ENCODE measurements at places on chromosomes 3 and 15.

DNA sequence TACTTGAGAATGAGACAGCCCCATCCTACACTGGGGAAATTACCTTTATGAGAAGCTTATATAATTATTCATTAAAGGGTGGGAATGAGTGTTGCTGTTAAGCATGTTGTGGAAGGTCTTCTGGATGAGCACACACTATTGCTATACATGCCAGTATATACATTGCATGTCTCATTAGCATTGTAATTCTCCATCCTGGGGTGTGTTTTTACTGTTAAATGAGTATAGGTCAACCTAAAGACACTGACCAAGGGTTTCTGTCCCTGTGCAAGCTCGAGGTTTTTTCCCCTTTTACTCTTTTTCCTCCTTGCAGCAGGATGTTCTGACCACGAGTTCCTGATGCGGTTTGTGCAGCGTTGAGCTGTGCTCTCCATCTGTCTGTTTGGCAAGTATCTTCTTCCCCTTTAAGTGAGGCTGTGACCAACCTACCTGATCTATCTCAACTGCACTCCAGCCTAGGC, 7.2 kb upstream of the IVD start:
- DNase-seq: no peak

- DNase-seq: peak; percentile 67
These were observed 145.4 kb upstream of the PROK2 start for GRCh38 chr3:71930056-71930991.

DNA sequence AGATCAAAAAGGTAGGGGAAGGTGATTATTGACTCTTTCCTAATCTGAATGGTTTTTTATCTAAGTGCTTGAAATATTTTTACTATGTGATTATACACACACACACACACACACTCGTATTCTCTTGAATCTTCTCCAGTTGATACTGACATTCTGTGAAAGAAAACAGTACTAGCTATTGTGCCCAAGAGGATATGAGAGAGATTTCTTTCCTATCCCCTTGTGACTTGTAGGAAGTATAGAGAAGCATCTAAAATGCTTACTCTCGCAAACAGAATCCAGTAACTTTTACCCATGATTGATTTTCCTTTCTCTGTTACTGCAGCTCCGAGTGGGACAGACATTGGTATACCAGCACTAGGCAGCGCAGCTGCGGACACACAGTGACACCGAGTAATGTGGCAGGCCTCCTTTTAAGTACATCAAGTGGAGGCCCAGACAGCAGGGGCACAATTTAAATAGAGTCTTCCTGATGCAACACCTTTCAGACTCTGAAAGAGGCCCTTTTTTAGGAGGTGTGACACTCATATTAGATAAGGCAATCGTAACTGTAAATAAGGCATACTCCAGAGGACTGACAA, 421.0 kb upstream of the CNTN4 start:
- DNase-seq: no peak

GRCh38 chr3:137222736-137223225, 265.0 kb downstream of the IL20RB start:
- no peak for DNase-seq

- no peak for DNase-seq
These were observed 59.4 kb downstream of the DENND4A start for GRCh38 chr15:65732698-65733097.

DNA sequence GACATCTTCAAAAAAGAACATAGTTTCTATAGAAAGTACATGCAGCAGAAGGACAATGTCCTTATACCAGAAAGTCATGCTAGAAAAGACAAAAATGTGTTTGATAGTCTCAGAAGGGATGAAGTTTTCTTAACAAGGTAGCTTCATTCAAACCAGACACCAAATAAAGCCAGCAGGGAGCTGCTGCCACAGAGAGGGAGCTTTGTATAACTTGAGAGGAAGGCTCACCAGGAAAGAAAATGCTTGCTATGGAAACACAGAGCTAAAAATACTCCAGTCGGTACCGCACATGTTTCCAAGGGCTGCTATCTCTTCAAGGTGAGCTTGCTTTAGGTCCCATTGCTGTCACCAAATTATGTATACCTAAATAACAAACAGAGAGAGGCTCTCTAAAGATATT, 1074.8 kb upstream of the ALCAM start:
- DNase-seq: no peak

DNA sequence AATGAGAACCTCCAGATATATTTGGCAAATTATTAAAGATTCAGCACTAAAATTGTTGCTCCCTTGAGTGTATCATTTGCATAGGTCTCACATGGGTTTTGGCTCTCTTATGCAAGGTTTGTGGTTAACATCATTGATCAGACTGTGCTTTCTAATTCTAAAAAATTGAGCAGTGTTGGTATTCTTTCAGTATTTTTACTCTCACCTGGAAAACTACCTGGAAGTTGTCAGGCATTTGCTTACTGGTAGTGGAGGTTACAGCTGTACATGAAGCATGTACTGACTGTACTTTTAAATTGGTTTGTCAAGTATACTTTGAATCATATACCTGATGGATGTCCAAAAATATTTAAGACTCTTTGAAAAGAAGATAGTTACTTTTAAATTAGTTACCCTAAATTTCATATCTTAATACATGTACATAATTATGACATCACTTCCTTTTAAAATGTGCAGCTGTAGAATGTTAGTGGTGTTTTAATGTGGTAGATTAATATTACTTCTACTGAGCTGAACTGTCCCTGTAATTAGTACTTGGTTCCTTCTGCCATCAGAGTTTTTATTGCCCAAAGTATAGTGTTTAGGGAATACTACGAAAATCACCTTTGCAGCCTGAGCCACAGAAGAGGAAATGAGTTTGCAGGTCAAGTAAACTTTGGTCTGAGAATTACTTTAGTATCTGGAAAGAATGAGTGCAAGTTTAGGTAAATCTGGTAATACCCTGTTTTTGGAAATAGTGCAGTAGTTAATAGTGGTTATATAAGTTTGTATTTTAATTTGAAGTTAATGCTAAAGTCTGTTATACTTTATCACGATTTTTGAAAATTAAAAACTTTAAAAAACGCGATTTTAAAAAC, 2.8 kb downstream of the CHD2 start:
- DNase-seq: no peak

GRCh38 chr3:104553121-104553520, 813.6 kb upstream of the ALCAM start:
- DNase-seq: no peak

DNA sequence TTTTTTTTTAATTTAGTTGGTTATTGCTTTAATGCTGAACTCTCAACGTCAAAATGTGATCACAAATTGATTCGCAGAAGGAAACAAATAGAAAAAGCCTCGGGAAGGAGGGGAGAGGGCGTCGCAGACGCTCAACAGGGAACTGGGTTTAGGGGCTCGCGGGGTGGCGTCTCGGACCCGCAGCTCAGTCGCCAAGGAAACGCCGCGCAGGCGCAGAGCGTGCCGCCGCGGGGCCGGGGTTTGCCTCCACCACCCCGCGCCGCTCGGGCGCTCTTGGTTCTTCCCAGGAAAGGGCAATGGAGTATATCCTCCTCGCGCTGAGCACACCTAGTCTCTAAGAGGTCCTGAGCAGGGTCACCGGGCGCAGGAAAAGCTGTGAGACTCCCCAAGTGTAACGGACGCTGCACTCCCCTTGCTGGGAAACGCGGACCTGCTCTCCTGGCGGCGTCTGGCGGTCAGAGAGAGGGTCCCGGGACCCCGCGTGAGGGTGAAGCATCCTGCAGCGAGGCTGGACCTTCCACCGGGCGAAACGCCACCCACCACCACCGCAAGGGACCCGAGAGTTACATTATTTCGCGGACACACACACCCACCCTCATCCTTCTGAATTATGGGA, 753 bp downstream of the PLCH1 start:
- peak; percentile 93 for DNase-seq

GRCh38 chr3:133756716-133757694, 10.8 kb downstream of the TF start:
- DNase-seq: no peak

DNA sequence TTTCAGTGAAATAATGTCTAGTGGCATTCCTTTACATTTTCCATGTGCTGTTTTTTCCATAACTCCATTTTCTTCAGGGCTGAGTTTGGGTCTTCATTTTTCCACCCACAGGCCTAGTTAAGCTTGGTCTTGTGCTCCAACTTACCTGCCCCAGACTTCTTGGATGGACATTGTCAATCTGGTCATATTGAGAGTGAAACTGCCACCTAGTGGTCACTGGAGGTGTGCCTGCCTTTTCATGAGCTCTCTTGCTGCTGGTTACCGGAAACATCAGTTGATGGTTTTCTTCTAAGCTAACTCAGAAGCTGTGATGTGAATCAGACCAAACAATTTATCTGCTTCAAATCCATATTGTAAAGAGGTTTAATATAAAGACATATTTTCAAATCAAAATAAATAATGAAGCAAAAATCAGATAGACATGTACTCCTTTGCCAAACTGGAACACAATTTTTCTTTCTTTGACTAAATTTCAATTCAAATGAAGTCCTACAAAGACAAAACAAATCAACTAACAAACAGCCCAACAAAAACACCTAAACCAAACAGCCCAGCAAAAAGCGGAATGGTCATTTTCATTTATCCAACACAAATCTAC, 135.1 kb upstream of the RASGRP1 start:
- peak; percentile 78 for DNase-seq

DNA sequence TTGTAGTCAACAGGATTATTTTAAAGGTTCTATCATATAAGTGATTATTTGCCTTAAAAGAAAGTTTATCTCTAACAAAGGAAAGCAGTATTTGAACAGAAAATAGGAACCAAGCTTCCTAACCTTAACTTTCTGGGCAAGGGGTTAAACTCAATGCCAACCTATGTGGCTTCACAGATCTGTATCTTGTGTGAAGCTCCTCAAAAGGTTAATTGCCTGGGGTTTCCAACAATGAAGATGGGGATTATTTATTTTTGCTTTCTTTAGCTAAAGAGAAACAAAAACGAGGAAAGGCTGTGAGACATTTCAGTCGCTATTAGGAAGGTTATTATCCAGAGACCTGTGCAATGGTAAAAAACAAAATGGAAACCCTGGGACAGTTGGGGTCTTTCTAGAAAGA, 1.1 kb upstream of the WDR82 start:
- DNase-seq: no peak

GRCh38 chr3:40581166-40581565, 56.4 kb downstream of the ZNF621 start:
- no peak for DNase-seq

DNA sequence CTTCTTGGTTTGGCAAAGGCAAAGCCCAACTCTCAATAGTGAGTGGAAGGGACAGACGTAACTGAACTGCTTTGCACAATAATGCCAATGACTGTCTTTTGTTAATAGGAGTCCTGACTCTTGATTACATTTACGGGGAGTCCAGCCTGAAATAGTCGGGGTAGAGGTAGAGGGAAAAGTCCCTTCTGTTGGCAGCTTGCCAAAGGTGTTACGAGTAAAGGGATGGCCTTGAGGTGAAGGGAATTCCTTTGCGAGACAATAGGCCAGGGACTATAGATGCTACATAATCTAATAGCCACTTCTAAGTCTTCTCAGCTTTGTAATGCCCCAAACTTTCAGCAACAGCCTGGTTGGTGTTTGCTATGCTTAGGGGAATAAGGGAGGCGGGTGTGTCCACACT, 2.2 kb upstream of the SENP2 start:
- DNase-seq: no peak

- DNase-seq: no peak
These were observed 35.3 kb downstream of the CEP152 start for GRCh38 chr15:48775546-48775945.

DNA sequence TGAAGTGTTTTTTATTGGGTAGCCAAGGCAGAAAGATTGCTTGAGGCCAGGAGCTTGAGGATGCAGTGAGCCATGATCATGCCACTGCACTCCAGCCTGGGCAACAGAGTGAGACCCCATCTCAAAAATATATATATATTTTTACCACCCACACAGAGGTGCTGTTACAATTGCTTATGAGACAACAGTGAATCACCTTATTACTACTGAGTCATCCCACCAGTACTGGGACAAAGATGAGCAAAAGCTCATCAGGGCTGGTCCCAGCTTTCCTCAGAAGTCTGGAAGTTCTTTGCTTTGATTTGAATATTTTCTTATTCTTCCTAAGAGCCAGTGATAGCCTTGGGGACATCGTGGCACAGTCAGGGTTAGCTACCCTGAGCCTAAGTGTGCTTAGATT, 207.7 kb downstream of the SOX2 start:
- DNase-seq: no peak

DNA sequence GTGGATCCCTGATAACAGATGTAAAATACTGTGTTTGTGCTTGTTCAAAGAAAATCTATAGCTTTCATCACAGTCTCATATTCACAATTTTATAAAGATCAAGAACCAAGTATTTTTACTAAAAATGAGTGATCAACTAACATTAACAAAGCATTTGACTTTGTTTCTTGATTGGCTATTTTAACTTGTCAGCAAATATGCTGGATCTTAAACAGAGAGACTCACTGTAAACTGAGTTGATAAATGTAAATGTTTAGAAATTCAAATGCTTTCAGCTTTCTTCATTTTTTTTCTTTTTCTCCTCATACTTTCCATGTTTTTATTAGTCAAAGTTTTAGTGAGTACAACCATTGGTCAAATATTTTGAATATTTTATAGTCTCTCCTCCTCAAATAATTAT, 923.0 kb upstream of the NR2F2 start:
- no peak for DNase-seq

DNA sequence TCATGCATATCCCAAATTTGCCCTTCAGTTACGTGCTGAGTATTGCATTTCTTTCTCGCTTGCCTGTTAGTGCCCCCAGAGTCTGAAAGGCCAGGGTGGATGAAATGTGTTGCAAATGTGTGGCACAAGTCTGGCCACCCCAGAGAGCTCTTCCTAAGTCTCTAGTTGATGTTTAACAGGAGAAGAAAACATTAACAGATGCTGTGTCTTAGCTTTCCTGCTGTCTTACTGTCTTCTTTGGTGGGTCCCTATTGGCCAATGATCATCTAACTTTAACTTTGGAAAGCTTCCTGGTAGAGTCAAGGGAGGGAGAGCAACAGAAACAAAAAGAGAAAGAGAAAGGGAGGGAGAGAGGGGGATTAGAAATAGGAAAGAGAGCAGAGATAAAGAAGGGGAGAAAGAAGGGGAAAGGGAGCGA, 76.7 kb upstream of the P3H2 start:
- no peak for DNase-seq

DNA sequence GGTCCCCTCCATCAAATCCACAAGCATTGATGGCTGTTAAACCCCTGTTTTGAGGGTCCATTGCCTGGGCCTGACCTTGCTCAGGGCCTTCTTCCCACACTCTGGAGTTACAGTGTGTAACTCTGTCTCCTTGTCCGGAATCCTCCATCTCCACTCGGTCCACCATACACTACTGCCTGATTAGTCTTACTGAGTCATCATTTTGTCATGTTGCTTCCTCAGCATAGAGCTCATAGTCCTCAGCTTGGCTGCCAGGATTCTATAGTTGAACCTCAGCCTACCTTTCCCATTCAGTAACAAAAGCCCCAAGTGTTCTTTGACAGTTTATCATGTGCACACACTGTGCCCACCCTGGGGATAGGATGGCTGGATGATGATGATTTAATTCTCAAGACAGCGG, 113.0 kb downstream of the PDE8A start:
- DNase-seq: no peak

- DNase-seq: no peak
These were observed 713.2 kb downstream of the NLGN1 start for GRCh38 chr3:174110761-174111160.

GRCh38 chr3:178406206-178406605, 130.0 kb upstream of the KCNMB2 start:
- DNase-seq: no peak
